ENCODE measurements at places on chromosomes 11 and 22.

DNA sequence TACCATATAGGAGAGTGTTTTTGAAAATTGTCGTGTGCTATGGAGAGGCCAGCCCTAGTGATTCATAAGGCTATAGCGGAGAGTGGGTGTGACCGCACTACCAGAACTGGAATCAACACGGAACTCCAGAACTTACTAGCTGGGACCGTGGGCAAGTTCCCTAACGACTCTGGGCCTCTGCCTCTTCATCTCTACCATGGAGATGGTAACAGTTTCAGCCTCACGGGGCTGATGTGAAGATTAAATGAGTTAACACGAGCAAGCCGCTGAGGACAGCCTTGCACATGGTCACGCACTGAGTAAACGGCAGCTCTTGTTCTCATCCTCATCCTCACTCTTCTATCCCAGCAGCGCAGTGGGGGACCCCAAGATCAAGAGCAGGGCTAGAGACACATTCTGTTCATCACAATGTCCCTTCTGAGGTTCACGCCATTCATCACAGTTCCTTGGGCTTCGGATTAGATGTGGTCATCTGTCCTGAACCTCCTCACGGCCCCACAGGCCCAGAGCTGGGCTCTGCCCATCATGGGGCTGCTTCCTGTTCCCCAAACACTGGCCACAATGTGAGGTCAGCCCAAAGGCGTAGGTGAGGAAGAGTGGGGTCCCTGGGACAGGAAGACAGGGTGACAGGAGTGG lies 47.2 kb upstream of the CD5 start:
- H3K27me3 ChIP-seq, result no peaks in the 10 kb centered on the region
- DNase-seq, result no peak
- H3K27ac ChIP-seq, result no peak overlapping the region
- no peaks in the 10 kb centered on the region for H3K4me1 ChIP-seq

GRCh38 chr11:47020793-47021526 lies 84.4 kb downstream of the CSTPP1 start:
- H3K36me3 ChIP-seq, result no peaks in the 10 kb centered on the region
- H3K4me1 ChIP-seq, result no peaks in the 10 kb centered on the region
- no peak for DNase-seq
- no peaks in the 10 kb centered on the region for H3K27me3 ChIP-seq
- no peak overlapping the region for H3K4me3 ChIP-seq

DNA sequence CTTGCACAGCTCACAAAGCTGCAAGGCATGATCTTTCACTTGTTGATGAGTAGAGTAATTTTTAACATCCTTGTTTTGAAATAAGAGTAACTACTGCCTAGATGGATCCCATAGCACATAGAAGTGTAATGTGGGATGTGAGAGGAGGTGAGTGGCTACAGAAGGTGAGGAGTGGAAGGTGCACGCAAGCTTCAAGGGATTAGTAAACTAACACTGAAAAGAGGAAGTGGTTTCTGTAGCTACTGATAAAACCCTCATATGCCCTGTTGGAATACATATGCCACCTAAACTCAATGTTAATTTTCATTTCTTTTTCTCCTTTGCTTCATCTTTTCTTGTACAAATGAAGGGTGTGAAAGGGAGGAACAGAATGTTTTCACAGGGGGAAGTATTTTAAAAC lies 22.0 kb upstream of the CTSC start:
- H3K4me1 ChIP-seq, result no peaks in the 10 kb centered on the region
- no peaks in the 10 kb centered on the region for H3K36me3 ChIP-seq
- no peaks in the 10 kb centered on the region for H3K27me3 ChIP-seq
- H3K4me3 ChIP-seq, result no peak overlapping the region

GRCh38 chr11:108125096-108125495 lies 3.7 kb downstream of the ACAT1 start:
- H3K4me3 ChIP-seq, result no peak overlapping the region
- no peaks in the 10 kb centered on the region for H3K36me3 ChIP-seq
- no peak overlapping the region for H3K27ac ChIP-seq
- H3K4me1 ChIP-seq, result peaks cover 23% of the 10 kb centered on the region
